Hepatocyte (in vitro differentiated cells): ENCODE measurements at places on chromosomes 4 and X. TPM values are rescaled to one million over a fixed set of nuclear protein-coding genes. Genes with fewer than 3 reads are reported as not detected.

Gene STARD8
- total RNA-seq, result 3.2 and 3.3 TPM in 2 replicates

Gene MAGEC2
- total RNA-seq, result not detected in 2 replicates

- DNase-seq, result peak; percentile 60
These were observed 650.8 kb downstream of the PCDH7 start for GRCh38 chr4:31370866-31371465.

Gene UGT2B10
- 21.6 and 31.0 TPM in 2 replicates for total RNA-seq

Gene FAM241A
- 2.0 and 3.2 TPM in 2 replicates for total RNA-seq

DNA sequence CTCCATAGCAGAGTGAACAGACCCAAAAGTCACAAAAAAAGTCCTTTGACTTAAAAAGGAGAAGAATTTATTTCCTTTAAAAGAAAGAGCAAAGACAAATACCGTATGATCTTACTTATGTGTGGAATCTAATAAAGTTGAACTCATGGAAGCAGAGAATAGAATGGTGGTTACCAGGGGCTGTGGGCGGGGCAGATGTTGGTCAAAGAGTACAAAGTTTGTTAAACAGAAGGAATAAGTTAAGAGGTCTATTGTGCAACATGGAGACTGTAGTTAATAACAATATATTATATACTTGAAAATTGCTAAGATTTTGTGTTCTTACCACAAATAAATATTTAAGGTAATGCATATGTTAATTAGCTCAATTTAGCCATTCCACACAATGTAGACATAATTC is 173.3 kb upstream of the S100G start:
- DNase-seq, result no peak

GRCh38 chrX:2423899-2424298 is 76.9 kb downstream of the DHRSX start:
- no peak for DNase-seq

Gene PAQR3
- total RNA-seq, result 15.5 and 17.5 TPM in 2 replicates

- peak; percentile 10 for DNase-seq
These were observed 888 bp downstream of the RAB28 start for GRCh38 chr4:13483136-13483767.

Gene CXCL5
- total RNA-seq, result 27.7 and 31.9 TPM in 2 replicates

GRCh38 chr4:106264331-106264728 is 51.7 kb downstream of the TBCK start:
- peak; percentile 83 for DNase-seq

Gene CLGN
- total RNA-seq, result 24.6 and 26.8 TPM in 2 replicates

GRCh38 chr4:19402581-19403065 is 849.1 kb upstream of the SLIT2 start:
- no peak for DNase-seq

DNA sequence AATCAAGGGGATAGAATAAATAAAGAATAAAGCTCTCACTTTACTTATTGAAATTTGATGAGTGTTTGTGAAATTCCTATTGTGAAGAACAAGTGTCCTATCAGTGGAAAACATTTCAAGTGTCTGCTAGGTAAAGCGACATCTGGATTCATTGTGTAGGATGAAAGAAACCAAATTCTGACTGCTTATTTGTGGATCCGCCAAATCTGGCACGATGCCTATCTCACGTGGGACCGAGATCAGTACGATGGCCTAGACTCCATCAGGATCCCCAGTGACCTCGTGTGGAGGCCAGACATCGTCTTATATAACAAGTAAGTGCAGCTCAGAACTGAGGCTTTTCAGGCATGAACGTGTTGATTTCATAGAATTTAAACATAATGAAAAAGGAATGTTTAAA is 1.9 kb downstream of the CHRNA9 start:
- no peak for DNase-seq

DNA sequence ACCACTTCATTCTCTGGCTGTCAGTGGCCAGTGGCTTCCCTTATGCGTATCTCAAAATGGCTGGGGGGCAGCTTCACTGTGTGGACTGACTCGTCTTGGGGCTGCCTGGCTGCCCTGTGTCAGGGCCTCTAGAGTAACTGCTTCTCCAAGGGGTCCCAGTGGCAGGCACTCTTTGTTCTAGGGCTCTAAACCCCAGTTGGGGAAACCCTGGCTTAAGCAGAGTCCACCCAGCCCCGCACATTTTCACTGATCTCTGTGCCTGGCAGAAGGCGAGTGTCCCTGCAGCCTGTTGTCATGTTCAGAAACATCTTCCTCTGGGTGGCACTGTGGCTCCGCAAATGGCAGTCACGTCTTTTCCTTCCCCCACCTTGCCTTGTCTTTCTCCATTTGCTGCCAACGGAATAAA is 59.7 kb downstream of the NBDY start:
- DNase-seq, result no peak

Gene CSN1S1
- total RNA-seq, result not detected in 2 replicates

GRCh38 chrX:154445776-154446175 is 1.8 kb downstream of the FAM50A start:
- no peak for DNase-seq
